ENCODE measurements at places on chromosomes 12 and 14.

DNA sequence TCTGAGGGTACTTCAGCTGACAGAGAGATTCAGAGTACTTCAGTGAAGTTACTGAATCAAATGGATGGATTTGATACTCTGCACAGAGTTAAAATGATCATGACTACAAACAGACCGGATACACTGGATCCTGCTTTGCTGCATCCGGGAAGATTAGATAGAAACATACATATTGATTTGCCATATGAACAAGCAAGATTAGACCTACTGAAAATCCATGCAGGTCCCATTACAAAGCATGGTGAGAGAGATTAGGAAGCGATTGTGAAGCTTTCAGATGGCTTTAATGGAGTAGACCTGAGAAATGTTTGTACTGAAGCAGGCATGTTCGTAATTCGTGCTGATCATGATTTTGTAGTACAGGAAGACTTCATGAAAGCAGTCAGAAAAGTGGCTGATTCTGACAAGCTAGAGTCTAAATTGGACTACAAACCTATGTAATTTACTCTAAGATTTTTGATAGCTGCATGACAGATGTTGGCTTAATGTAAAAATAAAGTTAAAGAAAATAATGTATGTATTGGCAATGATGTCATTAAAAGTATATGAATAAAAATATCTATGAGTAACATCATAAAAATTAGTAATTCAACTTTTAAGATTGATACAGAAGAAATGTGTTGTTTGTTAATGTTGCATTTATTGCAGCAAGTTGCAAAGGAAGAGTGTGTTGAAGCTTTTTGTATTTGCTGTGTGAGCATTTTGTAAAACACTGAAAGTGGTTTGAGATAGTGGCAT lies 136.1 kb upstream of the RAP1B start:
- DNase-seq = no peak

DNA sequence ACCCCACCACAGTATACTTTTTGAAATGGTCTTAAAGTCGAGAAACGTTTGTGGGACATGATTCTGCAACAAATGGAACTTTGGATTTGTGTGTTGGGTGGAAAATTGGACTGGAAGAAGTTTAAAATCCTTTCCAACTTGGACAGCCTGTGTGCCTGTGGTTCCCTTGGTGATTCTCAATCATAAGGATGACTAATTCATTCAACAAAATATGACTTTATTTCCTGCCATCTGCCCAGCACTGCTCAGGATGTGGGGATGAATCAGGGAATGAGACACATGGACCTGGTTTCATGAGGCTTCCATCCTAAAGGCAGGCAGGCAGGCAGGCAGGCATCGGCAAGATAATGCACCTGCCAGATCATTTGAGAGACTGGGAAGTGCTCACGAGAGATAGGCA lies 57.3 kb upstream of the TMEM132D start:
- DNase-seq = no peak

DNA sequence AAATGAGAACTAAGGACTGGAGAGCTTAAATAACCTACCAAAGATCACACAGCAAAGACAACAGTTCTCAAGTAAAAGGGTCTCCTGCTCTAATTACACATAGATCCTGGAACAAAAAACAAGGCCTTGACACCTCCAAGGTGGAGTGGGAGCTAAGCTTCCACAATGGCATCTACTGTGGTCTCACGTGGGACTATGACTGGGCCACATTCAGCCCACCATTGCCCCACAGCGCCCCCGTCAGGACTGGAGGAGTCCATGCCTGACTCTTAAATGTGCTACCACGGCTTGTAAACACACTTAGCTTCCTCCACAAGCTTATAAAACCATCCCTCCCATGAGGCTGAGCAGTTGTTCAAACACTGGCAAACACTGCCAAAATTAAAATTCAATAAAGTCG lies 88.5 kb downstream of the GCH1 start:
- no peak for DNase-seq

DNA sequence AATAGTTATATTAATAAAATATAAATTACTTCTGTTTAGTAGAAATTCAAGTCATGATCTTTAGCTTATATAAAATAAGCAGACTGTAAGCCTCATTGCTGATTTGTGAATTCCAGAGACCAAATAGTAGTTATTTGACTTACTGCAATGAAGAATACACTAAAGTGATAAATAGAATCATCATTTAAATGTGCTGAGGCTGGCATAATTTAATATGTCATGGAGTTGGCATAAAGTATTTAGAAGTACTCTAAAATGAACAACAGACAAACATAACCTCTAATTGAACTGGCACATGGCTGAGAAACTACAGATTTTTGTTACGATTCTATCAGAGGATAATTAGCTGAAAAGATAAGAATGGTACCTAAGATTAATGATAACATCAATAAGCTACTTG lies 45.7 kb upstream of the TRHDE start:
- no peak for DNase-seq

DNA sequence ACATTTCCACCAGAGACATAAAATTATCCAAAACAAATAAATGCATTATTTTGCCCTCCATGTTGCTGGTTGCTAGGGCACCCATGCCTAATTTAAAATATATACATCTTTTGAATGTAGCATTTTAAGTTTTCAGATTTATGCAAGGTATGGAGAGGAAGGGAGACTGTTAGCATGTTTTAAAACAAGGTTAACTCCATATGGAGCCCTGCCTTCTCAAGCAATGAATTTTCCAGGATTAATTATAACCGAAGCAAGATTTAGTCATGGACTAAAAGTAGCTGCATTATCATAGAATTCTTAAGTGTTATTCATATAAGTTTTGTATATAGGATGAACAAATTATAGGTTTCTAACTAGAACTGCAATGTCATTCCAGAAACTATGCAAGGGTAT lies 37.2 kb downstream of the TRMT5 start:
- DNase-seq = no peak

DNA sequence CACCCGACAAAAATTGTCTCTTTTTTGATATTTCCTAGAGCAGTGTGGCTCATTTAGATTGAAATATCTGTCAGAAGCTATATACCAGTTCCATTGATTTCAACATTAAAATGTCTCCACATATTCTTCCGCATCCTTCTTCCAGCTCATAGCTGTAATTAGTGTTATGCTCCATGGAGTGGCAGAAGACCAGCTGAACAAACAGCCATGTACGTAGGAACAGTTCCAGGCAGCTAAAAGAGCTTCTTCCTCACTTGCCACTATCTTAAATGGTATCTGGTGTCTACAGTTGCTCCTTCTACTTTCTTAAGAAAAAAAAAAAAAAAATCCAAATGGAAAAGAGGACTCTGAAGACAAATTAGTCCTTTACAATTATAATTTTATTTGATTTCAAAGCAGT lies 848.0 kb downstream of the DIO2 start:
- no peak for DNase-seq

DNA sequence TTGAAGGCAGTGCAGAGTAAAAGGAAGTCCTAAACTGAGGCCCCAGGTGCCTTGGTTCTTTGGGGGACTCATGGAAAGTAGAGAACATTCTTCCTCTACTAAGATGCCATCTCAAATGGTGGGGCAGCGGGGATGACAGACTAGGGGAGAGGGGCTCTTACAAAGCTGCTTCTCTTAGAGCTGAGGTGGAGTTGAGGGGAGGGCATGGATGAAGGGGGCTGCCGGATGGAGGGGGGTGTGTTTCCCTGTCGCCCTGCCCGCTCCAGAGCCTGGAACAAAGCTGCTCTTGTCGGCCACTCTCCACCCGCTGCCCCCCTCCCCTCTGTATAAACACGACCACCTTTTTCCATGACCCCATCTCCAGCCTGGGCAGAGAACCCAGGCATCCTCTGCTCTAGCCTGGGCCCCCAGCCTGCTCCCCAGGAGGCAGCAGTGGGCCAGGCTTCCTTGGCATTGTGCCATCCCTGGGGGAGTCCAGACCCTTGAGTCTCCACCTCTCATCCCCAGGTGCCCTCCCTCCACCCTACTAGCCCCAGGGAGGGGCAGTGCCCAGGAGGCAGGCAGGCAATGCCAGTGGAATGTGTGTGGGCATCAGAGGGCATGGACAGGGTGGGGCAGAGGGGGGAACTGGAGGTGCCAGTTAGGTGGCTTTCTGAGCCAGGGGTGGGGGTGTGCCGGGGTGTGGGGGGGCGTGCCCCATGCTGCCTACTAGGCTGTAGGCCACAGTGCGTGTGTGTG lies 1.7 kb downstream of the RARG start:
- DNase-seq = no peak

DNA sequence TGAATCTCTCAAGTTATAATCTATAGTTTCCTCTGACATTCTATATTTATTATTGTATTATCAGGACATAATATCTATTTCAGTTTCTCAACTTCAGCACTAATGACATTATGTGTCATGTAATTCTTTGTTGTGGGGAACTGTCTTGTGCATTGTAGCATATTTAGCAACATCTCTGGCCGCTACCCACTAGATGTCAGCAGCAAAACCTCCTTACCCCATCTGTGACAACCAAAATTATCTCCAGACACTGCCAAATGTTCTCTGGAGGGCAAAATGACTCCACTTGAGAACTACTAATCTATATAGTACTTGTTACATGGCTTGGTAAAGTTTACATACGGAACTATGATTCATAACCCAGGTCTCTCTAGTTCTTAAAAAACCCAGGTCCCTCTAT lies 110.2 kb downstream of the RASSF9 start:
- DNase-seq = no peak

GRCh38 chr12:129771238-129771637 lies 132.6 kb downstream of the TMEM132D start:
- DNase-seq = no peak

DNA sequence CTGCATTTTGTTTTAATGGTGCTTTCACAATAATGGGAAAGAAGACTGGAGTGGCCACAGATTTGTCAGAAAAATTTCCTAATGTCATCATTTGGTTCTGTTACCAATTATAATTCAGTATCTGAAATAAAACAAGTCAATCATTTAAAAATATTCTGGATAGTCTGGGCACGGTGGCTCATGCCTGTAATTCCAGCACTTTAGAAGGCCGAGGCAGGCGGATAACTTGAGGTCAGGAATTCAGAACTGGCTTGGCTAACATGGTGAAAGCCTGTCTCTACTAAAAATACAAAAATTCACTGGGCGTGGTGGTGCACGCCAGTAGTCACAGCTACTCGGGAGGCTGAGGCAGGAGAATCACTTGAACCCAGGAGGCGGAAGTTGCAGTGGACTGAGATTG lies 4.0 kb upstream of the LIMA1 start:
- no peak for DNase-seq

DNA sequence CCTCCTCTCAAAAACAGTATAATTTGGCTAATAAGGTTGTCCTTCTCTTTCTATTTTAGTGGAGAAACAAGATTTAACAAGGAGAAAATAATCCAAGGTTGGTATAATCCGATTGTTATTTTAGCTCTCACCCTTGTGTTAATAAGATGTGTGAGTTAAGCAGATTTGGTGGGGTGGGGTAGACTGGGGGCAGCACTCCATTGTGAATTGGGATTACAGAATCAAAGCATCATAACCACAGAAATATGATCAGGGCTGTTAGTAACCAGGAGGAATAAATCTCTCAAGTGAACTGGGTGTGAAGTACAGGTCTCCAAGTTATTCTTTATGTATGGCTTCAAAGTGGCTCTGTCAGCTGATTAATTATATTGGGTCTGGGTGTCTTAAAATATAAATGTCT lies 10.2 kb downstream of the TIGAR start:
- no peak for DNase-seq

- DNase-seq = no peak
Observed at GRCh38 chr12:110670161-110670701, 18.7 kb downstream of the HVCN1 start.

DNA sequence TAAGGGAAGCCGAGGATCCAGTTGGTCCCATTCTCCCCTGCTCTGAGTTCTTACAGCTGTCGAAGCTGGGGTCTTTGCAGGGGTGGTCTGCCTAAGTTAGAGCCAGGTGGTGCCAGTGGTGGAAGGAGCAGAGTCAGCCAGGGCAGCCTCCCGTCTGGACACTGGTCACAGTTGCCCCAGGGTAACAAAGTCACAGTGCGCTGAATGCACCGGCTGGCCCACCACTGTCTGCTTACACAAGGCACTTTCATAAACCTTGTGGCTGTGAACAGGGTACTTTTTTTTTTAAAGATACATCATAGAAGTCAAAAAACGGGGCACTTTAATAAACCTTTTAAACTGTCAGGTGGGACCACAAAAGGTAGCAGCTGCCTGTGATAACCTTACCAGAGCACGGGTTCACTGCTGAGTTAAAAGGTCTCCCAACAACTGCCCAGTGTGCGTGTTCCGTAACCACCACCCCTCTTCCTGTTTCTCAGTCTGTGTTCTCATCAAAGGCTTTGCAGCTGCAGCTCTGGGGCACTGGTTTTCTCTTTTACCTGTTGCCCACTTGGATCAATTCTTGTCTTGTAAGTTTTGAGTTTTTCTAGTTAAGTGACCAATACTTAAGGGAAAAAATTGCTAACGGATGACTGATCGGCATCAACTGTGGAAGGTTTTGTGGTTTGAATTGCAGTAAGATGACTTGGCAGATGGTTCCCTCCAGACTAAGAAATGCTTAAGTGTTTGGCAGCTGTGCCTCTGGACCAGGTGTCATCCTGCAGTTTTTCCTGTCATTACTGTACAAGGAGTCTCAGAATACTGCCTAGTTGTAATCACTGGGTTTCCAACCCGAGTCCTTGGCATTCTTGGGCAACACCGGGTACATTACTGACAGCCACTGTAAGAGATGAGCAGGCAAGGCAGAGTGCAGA lies 55.9 kb downstream of the DYNC1H1 start:
- peak; percentile 57 for DNase-seq

GRCh38 chr12:862303-862911 lies 87.1 kb downstream of the RAD52 start:
- DNase-seq = no peak

DNA sequence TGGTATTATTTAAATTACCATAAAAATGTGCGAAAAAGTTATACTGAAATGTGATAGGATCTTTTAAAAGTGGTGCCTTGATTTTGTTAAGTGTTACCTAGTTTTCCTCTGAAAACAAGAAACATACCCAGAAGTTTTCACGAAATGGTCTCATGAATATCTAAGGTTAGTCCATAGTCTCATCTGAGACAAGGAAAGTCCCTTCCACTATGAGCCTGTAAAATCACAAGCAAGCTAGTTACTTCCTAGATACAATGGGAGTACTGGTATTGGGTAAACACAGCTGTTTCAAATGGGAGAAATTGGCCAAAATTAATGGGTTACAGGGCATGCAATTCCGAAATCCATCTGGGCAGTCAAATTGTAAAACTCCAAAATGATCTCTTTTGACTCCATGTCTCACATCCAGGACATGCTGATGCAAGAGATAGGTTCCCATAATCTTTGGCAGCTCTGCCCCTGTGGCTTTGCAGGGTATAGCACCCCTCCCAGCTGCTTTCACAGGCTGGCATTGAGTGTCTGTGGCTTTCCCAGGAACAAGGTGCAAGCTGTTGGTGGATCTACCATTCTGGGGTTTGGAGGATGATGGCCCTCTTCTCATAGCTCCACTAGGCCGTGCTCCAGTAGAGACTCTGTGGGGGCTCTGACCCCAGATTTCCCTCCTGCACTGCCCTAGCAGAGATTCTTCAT lies 271.4 kb downstream of the NAV3 start:
- DNase-seq = no peak

- no peak for DNase-seq
Observed at GRCh38 chr12:98227162-98227561, 288.2 kb upstream of the TMPO start.

GRCh38 chr12:131147894-131148293 lies 194.2 kb downstream of the ADGRD1 start:
- no peak for DNase-seq

- no peak for DNase-seq
Observed at GRCh38 chr12:105927564-105927963, 211.2 kb downstream of the NUAK1 start.
